ENCODE measurements at places on chromosomes 2 and 18.

GRCh38 chr2:163732727-163733126, 3.1 kb downstream of the FIGN start:
- no peak for DNase-seq

DNA sequence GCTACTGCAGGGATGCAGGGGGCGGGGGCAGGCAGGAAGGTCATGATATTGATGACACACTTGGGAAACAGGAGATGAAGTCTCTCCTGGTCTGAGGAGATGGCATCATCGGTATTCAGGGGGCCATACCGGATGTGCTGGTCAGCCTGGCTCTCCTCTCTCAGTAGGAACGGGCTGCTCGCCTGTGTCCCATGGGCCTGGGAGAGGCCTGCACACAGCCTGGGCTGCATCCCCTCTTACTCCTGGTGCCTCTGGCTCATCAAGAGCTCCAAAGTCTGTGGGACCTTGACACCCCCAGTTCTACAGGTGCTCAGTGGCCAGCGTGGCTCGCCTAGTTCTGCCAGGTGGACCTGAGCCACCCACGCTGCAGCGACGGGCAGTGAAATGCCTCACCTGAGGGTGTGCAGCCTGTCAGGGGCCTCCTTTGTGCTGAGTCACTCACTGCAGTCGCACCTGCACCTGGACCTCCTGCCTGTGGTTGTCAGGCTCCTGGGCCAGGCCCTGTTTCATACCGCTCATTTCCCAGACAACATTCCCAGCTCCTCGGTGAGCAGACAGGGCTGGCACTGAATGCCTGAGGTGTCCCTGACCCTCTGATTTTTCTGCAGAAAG, 18.6 kb upstream of the CNDP1 start:
- no peak for DNase-seq

DNA sequence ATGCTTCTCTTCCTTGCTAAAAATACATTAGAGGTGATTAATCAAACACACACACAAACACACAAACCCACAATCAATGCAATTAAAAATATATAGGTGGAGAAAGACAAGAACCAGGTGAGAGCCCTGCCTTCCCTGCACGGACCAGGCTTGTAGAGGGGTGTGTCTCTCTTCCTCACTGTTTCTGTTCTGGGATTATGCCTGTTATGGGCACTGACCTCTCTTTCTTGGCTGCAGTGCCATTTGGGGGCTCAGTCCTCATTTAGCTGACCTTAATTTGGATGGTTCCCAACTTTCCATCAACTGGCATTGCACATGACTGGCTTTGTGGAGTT, 89.8 kb downstream of the SH3RF3 start:
- DNase-seq = no peak

DNA sequence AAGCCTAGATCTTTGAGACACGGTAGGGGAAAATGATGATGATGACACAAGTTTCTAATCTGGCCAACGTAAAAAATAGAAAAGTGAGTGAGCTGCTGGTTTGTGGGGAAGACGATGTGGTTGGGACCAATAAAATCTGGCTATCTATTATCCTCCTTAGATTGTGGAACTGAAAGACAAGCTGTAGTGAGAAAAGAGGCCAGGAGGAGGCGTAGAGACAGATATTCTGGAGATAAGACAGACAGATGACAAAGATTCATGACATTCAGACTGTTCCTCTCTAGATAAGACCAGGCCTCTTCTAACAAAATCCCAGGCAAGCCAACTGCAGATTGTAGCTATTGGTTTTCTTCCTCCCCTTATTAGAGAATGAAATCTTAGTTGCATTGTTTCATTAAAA, 376.3 kb upstream of the UBE2E3 start:
- peak; percentile 46 for DNase-seq

- no peak for DNase-seq
These were observed 725.1 kb upstream of the CDH7 start for GRCh38 chr18:65025756-65026155.

- DNase-seq = no peak
These were observed 28.6 kb downstream of the SH3RF3 start for GRCh38 chr2:109157563-109158105.

Measured in hematopoietic multipotent progenitor cell treated with erythropoietin and hydrocortisone succinate and interleukin-3 and kit ligand, for 4 days (in vitro differentiated cells).